ENCODE measurements at places on chromosomes 1 and 21.

DNA sequence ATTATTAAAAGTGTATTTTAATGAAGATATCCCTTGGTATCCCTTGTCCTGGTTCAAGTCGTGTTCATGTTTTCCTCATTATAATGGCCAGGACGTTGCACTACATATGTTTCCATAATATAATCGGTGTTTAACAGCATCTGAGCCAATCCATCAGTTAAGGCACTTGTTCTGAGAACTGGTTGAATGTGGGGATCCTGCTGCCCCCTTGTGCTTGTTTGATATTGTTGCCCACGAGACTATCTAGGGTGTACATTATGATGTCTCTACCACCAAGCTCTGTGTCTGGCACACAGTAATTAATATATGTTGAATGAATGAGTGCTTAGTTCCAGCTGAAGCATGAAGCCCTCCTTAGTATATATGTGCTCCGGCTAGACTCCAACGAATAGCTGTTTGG, 193.0 kb downstream of the CACNA1E start:
- DNase-seq, result no peak

DNA sequence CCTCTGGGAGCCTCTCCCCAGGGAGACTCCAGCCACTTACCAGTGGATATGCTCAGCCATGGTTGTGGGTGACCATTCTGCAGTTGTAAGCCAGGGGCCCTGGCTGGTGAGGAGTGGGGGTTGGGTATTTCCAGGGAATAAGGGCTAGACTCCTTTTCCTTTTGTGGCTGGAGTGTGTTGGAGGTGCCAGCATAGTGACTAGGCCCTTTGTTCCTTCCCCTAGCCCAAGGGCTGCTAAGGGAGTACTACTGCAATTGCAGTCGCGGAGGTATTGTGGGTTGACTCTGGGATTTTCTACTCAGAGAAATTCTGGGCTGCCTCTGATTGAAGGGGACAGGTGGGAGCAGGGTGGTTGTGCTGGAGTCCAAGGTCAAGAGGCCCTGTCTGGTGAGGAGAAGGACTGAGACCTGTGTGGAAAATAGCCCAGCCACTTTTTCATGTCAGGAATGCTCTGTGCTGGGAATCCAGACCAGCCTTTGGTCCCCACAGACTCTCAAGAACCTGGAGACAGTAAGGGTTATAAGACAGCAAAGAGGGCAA, 43.1 kb downstream of the MROH9 start:
- no peak for DNase-seq

DNA sequence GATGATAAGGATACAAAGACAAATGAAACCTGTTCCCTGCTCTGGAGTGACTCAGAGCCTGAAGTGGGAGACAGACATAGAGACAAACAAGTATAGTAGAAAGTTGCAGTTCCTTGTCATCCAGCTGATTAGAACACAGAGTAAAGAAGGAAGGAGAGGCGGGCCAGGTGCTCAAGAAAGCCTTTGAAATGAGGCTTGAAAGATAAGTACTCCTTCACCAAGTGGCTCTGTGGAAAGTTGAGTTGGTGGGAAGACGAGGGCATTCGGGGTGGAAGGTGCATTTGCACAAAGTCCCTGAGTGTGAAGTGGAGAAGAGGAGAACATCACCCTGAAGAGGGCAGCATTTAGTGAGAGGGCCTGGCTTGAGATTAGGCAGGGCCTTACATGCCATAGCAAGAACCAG, 17.0 kb downstream of the MARK1 start:
- no peak for DNase-seq

DNA sequence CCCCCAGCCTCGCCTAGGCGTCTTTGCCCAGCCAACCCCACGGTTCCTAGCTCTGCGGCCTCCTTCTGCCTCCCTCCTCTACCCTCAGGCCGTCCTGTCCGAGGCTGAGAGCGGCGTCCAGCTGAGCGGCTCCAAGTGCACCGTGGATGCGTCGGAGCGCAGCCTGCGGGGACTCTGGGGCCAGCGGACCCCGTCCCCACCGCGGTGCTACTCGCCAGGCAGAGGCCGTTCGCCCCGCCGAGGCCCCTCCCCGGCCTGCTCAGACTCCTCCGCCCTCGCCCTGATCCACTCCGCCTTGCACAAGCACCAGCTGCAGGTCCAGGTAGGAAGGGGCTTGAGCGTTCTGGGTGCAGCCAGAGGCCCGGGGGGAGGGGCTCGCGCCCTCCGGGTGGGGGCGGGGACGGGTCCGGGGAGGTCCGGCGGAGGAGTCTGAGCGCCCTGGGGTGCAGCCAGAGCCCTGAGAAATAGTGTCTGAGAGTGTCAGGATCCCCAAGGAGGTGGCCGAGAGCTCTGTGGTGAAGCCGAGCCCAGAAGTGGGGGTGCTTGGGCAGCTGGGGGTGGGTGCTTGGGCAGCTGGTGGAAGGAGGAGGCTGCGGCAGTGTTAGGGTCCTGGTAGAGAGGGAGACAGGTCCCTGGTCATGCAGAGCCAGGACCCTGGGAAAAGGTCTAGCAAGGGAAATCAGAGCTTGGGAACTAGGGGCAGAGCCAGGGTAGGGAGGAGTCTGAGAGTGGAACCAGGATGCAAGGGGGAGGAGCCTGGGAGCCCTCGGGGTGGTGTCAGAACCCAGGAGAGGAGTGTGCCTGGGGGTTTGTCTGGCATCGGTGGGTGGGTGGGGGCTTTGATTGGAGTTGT, 3.2 kb upstream of the NBPF3 start:
- DNase-seq, result no peak

- DNase-seq, result no peak
Measured at GRCh38 chr1:160163615-160164014, 12.2 kb downstream of the ATP1A4 start.

DNA sequence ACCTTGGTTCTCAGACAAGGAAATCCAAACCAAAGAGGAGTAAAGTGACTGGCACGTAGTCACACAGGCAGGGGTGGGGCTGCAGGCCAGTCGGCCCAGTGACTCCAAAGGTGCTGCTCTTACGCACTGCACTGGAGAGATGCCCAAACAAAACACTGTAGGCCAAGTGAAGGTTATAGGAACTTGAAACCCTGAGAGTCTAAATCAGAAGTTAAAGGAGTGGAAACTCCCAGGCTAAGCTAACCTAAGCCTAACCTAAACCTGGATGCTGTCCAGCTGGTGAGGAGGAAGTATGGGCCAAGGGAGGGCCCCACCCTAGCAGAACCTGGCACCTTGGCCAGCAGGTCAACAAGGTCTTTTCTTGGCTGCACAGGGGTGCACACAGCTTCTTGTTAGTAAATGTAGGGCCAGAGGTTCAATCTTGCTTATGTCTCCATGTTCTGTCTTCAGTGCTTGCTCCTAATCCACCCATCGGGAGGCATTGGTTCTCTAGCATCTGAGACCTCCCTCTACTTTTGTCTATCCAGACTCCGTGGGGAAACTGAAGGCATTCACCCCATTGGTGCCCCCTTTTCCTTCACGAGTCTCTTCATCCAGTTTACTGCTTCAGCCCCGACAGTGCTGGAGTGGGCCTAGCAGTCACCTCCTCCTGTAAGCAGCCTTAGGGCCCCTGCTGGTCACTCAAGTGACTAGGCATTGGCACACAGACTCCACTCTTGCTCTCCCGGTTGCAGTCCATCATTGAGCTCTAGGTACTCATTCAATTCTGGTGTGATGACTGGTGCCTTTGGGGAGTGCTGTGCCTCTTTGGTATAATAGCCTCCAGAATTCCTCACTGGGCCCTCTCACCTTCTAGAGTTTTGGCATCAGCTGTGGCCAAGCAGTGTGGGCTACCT, 12.9 kb upstream of the TMEM125 start:
- no peak for DNase-seq

DNA sequence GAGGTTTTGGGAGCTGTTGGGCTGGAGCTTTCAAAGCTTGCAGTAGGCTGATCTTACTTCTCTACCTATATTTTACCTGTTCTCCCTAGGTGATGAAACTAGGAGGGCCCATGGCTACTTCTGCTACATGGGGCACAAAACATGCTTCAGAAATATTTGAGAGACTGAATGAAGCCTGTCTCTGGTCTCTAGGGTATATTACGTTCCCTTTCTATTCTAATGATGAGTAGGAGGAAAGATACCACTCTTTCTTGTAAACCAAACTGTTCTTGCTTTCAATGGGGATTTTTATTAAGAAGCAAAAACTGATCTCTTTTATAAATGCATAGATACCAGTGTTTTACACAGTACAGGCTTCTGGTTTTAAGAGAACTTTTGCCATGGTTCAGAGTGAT, 103.1 kb downstream of the GALNT2 start:
- DNase-seq, result no peak

DNA sequence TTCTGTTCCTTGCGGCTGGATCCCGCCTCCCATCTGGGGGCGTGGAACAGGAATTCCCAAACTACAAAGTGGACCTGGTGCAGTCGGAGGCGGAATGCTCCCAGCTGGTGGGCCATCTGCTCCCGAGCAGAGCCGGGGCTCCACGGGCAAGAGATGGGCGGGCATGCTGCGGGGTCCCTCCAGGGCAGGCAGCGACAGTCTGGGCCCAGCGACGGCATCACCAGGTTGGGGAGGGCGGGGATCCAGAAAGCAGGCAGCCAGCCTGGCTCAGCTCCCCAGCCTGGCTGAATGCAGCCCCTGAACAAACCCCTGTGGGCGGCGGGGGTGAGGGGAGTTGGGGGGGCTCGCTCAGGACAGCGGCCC, 3.6 kb downstream of the MEGF6 start:
- DNase-seq, result no peak

DNA sequence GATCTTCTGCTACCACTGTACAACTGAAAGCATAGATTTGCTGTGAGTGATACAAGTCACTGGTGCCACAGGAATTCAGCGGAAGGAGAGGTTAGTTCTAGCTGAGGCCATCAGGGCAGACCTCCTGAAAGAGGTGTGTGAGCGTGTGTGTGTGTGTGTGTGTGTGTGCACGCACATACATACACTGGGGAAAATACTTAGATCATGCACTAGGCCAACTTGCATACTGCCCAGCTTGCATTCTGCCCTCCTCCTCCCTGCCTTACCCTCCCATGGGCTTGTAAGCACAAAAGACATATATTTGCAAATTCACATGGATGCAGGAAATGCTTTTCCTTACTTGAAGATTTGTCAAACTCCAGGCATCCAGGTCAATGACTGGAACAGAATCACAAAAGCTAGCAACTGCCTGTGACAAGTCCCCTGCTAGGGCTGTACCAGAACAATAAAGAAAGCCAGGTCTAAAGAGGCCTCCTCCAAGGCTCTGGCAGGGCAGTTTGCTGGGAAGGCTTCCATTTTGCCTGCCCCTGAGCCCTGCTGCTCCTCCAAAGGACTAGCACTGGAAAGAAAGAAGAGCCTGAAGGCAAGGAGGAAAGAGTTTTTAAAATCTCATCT, 23.2 kb downstream of the PLEKHA6 start:
- DNase-seq, result no peak

- DNase-seq, result no peak
Measured at GRCh38 chr1:206867716-206868115, 2.3 kb downstream of the IL20 start.

- no peak for DNase-seq
Measured at GRCh38 chr1:53681977-53682685, 56.8 kb downstream of the GLIS1 start.

DNA sequence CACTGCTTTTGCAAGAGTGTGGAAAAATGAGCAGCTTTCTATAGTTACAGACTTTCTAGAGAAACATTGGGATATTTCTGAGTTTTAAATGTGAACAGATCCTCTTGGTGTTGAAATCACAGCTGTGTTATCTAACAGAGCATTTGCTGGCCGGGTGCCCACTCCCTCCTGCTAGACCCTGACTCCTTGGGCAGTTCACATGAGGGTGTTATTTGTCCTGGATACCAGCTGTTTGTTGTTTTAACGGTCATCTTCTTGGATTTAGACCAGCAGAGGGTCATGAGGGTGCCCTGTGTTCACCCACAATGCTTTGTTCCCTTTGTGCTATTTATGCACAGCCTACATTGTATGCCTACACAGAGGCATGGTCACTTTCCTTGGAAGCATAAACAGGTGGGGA, 67.1 kb downstream of the CENPF start:
- no peak for DNase-seq

GRCh38 chr21:42425591-42425990, 21.9 kb downstream of the UBASH3A start:
- DNase-seq, result no peak

GRCh38 chr1:2882966-2883696, 81.6 kb upstream of the TTC34 start:
- no peak for DNase-seq

- no peak for DNase-seq
Measured at GRCh38 chr21:36704281-36704957, 5.5 kb downstream of the SIM2 start.

DNA sequence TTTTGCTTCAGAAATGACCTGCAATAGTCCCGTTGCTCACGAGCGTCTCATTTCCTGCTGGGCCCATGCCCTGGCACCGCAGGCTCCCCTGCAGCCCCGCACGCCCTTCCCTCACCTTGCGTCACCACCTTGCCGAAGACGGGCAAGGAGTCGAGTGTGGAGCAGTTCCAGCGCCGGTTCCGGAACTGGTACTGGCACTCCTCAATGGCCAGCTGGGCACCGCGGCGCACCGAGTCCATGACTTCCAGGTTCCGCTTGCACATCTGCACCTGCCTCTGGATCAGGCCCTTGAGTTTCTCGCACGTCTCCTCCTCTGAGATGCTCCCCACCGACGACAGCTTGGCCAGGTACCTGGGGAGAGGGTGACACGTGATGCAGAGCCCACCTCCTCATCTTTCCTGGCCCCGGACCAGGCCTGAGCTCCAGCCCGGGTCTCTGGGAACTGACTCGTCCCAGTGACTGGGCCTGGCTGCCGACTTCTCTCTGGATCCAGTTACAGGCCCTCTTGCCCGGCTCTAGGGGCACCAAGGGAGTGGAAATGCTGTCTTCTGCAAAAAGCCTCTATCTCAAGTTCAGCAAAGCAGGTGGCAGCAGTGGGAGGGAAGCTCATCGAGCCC, 13.3 kb downstream of the WNT4 start:
- DNase-seq, result no peak

DNA sequence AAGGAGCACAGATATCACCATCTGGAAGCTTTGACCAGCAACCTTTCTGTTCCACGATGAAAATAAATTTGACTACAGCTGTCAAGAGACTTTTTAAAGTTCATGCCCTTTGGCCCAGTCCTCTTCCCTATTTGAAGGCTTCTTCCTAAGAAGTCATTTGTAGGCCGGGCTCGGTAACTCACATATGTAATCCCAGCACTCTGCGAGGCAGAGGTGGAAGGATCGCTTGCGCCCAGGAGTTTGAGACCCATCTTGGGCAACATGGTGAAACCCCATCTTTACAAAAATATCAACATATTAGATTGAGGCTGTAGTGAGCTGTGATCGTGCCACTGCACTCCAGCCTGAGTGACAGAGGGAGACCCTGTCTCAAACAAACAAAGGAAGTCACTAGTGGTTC, 58.3 kb upstream of the IFFO2 start:
- DNase-seq, result no peak

- no peak for DNase-seq
Measured at GRCh38 chr1:44244986-44245385, 31.7 kb downstream of the DMAP1 start.

GRCh38 chr1:226814751-226815537, 55.5 kb upstream of the PSEN2 start:
- no peak for DNase-seq

- DNase-seq, result no peak
Measured at GRCh38 chr1:111851552-111851951, 95.9 kb downstream of the DDX20 start.

Data from stimulated activated CD4-positive, alpha-beta T cell treated with anti-CD3 and anti-CD28 coated beads, TNF-alpha, amount 100 ng/mL, for 1 hour (primary cell).